ENCODE measurements at places on chromosomes 2 and 18.

- DNase-seq = no peak
These were observed 30.1 kb upstream of the TXNDC2 start for GRCh38 chr18:9855681-9856080.

- peak; percentile 81 for DNase-seq
These were observed 19.4 kb downstream of the KLHL29 start for GRCh38 chr2:23404426-23404825.

DNA sequence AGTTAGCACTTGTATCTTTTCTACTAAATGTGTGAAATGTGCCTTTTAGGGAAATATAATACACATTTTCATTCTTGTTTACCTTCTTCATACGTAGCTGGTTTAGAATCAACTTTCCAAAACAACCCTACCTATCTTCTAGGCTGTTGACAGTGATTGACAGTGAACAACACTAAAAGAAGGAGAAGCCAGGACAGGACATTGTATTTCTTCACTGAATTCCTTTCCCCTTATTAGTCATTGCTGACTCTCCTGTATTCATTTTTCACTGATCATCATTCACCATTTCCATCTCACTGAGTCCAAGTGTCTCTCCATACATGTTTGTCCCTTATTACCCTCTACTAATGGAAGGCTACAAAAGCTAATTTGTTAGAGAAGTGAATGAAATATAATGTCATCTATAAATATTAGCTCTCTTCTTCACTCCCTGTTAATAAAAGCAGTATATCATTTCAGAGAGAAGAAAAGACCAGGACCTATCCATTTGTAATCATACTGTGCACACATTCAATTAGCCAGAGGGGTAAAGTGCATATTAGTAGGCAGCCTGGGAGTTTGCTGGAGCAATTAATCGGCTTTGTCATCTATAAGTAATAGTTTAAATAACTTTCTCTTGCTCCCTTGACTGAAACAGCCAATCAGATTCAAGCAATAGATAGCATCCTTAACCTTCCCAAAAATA is 192.5 kb upstream of the FOSL2 start:
- DNase-seq = no peak

DNA sequence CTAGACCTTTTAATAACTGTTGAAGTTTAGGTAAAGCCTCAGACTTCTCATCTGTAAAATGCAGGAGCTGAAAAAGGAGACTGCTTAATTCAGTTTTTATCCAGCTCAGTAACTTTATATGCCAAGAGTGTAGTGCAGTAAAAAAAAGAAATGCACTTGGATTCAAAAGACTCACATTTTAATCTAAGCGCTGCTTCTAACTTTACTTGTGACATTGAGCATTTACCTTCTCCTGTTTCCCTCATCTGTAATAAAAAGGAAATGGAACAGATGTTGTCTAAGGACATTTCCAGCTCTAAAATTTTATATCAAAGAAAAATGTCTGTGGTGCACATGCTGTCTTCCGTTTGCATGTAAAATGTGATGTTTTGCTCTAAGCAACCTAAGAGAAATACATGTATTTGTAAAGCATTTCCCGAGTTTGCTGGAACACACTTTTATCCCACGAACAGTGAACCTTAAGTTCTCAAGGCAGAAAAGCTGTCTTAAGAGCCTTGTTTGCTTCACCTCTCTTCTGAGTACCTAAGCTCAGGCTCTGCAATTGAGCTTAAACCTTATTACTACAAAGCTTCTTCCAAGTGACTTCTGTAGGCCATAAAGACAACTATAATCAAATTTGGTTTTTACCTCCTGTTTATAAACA is 24.2 kb upstream of the TANK start:
- DNase-seq = no peak

GRCh38 chr2:119864318-119864717 is 104.6 kb downstream of the PTPN4 start:
- DNase-seq = no peak

DNA sequence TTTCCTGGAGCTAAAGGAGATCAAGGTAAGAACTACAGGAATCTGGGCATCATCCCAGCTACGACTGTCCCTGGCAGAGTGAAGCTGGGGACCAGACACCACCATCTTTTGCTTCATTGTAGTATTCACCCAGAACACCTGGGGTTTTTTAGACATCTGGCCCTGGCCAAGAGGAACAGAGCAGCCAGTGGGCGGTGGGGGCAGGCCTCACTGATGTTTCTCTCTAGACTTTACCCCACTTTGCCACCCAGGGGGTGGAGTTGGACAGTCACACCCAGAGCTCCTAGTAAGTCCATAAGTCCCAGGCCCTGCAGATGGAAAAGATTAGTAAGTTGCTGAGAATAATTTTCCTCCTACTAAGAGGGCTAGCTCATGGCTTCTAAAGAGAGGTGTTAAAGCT is 39.6 kb downstream of the MARCO start:
- no peak for DNase-seq

DNA sequence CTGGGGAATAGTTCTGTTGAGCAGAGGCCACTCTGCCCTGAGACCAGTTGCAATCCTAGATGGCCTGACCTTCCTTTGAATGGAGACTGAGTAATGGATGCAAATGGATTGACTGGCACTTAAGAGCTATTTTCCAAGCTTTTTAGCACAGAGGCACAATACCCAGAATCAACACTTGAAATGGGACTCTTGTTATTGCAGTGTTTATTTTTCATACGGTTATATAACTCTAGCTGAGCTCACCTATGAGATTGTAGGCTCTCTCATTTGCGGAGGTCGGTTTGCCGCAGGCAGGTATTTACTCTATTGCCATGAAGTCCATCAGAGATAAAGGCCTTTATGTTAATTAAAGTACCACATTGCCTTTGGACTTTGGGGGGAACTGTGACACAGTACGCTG is 422.3 kb upstream of the CELF4 start:
- DNase-seq = peak; percentile 94

- DNase-seq = no peak
These were observed 214.6 kb upstream of the VWC2L start for GRCh38 chr2:214196260-214196659.

- no peak for DNase-seq
These were observed 2.7 kb downstream of the ID2 start for GRCh38 chr2:8684540-8684877.

GRCh38 chr2:191500884-191501560 is 176.9 kb upstream of the NABP1 start:
- DNase-seq = no peak

GRCh38 chr2:88690591-88691338 is 708 bp upstream of the RPIA start:
- peak; percentile 39 for DNase-seq

GRCh38 chr2:64698177-64698643 is 44.5 kb upstream of the SERTAD2 start:
- no peak for DNase-seq

DNA sequence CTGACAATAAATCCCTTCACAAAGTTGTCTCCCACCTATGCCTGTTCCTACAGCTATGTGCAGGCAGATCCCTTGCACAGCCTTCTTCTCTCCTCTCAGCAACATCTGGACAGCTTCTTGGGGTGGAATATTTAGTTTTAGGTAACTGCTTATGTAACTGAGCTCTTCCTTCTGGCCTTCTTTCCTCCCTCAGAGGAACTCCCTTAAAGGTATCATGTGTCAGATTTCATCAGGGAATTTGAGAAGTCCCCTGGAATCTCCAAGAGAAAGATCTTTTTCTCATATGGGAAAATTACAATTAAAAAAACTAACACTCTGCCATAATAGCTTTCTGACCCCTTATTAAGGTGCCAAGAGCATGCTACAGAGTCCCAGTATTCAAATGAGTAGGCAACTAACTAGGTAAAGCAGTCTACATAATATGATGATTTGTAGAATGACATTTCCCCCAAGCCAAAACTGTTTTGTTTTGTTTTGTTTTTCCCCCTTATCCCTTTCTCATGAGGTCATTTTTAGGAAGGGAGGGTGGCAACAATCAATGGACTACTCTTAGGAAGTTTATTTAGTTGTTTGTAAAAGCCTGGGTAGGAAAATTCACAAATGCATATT is 2.4 kb downstream of the TMEM200C start:
- DNase-seq = no peak

GRCh38 chr18:3875961-3876360 is 426.0 kb downstream of the TGIF1 start:
- no peak for DNase-seq

DNA sequence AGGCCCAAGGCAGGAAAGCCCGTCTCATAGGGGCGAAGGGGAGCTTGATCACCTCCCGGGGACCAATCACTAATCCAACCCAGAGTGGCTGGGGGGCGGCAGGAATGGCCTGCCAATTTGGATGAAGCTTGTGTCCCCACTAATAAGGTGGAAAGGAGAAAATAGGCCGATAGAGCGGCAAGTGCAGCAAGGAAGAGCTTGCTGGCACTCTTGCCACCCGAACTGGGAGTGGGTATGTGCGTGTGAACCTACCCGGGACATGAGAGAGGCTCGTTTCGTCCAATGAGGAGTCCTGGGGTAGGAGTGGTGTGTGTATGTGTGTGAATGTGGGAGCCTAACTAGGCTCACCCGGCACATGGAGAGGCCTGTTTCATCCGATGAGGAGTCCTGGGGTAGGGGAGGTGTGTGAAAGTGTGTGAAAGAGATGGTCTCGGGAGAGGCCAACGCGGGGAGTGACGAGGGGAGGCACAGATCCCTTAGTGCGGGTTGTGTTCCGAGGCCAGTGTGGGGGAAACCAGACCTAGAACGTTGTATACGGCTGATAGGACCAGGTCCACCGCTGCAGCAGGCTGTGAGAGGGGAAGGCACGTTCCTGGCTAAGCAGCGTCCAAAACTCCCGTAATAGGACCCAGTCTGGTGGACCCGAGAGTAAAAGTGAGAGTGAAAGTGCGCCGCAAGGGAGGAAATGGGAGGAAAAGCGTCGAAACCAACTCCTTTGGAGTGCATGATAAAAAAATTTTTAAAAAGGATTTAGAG is 47.1 kb upstream of the SELENOI start:
- DNase-seq = no peak

GRCh38 chr2:174607989-174608865 is 10.6 kb upstream of the WIPF1 start:
- DNase-seq = no peak

- DNase-seq = no peak
These were observed 9.4 kb downstream of the GPD2 start for GRCh38 chr2:156445296-156446220.

- DNase-seq = peak; percentile 46
These were observed 37.1 kb downstream of the ANKRD44 start for GRCh38 chr2:197273485-197273884.

GRCh38 chr18:48136051-48136826 is 205.8 kb upstream of the SMAD2 start:
- no peak for DNase-seq

- peak; percentile 14 for DNase-seq
These were observed 44.3 kb downstream of the L3MBTL4 start for GRCh38 chr18:6370410-6370809.

GRCh38 chr2:42848726-42849290 is 56.4 kb upstream of the HAAO start:
- no peak for DNase-seq

- peak; percentile 56 for DNase-seq
These were observed 95.2 kb downstream of the EPB41L5 start for GRCh38 chr2:120108049-120108448.

DNA sequence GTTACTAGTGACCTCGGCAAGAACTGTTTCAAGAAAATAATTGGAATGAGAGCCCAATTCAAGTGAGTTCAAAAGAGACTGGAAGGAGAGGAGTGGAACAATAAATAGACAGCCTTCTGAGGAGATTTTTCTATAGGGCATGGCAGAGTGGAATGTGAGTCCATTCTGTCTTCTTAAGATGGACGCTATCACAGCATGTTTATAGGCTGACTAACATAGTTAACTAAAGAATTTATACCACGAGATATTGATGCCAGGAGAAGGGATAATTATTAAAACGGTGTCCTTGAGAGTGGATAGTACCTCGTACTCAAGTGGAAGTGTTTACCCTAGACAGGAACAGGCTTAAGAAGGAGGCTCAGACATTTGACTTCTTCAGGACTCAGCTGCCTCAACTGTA is 143.5 kb upstream of the RBBP8 start:
- DNase-seq = no peak

DNA sequence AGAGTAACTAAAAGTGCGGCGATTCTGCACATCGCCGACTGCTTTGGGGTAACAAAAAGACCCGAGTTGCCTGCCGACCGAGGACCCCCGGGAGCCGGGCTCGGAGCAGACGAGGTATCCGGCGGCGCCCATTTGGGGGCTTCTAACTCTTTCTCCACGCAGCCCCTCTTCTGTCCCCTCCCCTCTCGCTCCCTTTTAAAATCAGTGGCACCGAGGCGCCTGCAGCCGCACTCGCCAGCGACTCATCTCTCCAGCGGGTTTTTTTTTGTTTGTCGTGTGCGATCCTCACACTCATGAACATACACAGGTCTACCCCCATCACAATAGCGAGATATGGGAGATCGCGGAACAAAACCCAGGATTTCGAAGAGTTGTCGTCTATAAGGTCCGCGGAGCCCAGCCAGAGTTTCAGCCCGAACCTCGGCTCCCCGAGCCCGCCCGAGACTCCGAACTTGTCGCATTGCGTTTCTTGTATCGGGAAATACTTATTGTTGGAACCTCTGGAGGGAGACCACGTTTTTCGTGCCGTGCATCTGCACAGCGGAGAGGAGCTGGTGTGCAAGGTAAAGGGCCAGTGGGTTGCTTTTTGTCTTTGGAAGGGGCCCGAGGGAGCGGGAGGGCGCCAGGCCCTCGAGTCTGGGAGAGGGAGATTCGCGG is 1.4 kb downstream of the TRIB2 start:
- no peak for DNase-seq

DNA sequence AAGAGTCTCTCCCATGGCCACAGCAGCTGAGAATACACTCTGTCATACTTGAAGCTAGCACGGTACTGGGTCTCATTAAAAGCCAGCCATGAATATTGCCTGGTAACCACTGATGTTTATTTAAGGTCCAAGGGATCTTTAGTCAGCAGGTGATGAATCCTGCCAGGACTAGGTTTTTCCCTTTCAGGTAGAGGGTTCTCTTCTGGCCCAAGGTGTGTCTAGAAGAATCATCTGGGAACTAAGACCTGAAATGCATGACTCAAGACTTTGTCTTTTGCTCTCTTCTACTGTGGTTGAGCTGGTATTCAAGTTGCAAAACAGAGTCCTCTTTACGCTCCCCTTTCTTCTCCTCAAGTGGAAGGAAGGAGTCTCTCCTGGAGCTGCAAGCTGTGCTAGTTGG is 400.5 kb upstream of the FSIP2 start:
- no peak for DNase-seq

Measured in NCI-H774 (cell line).